Activated CD4-positive, alpha-beta T cell treated with anti-CD3 and anti-CD28 coated beads, Interleukin-2, amount 50 U/mL, for 24 hours (primary cell): ENCODE measurements at places on chromosomes 12 and 14.

DNA sequence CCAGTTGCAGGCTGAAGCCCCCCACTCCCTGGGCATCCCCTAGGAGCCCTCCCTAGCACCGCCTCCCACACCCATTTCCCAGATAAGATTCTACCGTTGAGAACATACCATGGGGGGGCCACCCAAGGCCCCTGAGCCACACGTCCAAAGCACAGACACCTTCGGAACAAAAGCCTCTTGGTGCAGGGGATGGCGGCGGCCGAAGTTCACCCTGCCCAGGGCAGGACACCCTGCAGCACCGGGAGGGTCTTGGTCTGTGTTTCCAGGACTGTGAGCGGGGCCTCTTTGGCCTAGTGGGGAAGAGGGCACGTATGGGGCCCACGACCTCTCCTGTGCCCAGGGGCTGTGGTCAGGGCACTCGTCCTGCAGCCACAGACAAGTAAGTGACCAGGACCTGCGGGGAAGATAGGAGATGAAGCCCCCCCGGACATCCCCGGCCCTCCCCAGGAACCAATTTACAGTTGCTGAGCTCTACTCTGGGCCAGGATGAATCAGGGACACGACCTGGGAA lies 154.3 kb upstream of the C14orf180 start:
- DNase-seq = no peak

GRCh38 chr12:63955831-63956666 lies 111.5 kb downstream of the SRGAP1 start:
- DNase-seq = no peak

DNA sequence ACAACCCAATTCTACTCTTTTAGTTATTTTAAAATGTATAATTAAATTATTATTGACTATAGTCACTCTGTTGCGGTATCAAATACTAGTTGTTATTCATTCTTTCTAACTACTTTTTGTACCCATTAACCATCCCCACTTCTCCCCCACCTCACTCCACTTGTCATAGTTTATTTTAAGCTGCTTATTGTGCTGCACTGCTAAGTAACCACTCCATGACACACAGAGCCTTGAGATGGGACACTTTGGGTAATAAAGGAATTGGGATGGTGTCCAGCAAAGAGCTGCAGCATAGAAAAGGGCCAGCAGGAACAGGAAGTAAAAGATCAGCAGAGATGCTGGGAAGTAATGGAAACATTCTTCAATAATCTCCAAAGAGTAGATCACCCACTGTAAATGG lies 123.0 kb downstream of the RPS29 start:
- DNase-seq = no peak

GRCh38 chr14:63996625-63997220 lies 143.9 kb downstream of the SYNE2 start:
- DNase-seq = no peak

DNA sequence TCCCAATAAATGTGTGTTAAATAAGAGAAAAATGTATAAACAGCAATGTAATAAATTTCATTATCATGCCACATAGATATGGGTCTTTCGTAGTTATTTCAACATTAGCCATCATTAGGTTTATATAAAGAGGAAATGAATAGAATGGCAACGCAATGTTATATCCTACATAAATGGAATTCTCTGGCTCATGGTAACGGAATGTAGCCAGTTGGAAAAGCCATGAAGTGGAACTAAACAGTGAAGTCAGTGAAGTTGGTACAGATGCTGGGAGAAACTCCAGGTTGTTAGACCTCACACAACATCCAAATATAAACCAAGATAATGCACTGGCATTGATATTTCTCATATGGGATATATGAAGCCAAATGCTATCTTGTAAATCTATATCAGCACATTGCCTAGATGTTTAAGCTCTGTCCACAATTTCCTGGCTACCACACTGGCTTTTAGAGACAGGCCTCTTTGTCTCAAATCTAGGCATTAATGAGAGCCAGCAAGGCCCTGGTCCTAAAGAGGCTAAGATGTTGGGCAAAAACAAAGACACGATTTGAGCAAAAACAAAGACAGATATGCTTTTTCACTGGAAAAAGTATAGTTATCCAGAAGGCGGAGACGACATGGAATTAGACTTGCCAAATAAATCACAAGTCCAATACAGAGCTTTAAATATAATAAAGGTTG lies 861.0 kb downstream of the RPS29 start:
- DNase-seq = no peak

DNA sequence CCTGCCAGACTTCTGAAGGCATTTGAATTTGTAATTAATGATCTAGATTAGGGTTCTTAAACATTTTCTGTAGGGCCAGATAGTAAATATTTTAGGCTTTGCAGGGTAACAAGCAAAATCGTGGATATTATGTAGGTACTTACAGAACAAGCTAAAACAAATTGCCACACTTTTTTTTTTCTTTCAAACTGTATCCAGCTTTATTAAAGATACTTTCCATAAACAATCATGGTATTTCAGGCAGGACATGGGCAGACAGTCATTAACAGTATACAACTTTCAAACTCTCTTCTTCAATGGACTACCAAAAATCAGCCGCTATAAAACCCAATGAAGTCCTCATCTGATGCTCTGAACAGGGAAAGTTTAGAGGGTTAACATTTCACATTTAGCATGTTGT lies 9.6 kb downstream of the TRMT5 start:
- DNase-seq = no peak

GRCh38 chr12:67067453-67068203 lies 201.5 kb upstream of the CAND1 start:
- DNase-seq = no peak

DNA sequence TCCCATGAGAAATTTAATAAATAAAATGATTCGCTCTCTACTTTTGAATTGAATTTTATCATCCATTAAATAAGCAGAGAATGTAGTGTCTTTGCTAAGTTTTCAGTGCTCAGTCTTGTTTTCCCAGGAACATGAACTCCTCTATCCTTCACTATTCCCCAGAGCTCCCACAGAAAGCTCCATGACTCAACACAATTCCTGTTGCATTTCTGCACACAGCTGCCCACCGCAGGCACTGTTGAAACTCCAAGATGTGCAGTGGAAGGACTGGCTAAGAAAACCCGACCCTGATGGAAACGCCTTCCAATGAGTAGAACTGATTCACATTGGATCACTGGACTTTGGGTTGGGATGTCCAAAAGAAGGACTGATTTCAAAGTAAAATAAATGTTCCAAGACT lies 202.4 kb upstream of the AMIGO2 start:
- DNase-seq = no peak

GRCh38 chr14:105019861-105020814 lies 745 bp downstream of the CDCA4 start:
- DNase-seq = peak; percentile 51

DNA sequence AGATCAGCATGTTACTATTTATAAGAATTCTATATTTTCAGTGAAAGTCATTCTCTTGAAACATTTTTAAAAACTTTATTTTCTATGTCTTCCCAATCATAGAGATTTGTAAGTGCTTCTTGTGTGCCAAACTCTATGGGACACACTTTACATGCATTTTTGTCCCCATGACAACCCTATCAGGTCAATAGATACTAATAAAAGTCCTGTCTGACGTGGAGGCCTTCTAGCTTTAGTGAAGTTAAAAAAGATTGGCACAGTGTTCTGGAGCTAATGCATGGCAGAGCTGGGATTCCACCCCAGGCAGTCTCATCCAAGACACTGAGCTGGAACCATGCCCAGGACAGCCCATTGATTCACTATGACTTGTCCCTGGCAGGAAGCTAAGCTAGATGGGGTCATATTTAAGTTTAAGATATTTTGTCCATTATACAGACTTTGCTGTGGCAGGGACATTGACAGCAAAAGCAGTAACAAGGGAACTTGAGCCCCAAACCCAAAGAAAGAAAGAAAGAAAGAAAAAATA lies 28.1 kb downstream of the TTC6 start:
- no peak for DNase-seq

DNA sequence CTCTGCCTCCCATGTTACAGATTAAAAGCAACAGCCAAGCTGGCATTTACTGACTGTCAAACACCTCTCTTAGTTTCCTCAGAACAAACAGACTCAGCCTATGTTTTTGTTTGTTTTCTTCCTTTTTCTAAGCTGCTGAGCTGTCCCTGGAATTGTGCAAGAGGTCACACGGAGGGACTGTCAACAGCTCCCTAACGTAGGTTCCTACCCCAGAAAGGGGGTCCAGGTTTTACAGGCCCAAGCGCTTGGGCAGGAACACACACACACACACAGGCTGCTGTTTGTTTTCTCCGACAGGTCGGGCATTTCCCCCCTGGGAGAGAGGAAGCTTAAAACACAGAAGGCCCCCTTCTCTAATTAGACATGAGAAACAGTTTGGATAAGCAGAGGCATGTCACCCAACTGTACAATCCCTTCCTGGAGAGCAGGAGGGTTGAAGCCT lies 739.6 kb upstream of the TBX3 start:
- no peak for DNase-seq

DNA sequence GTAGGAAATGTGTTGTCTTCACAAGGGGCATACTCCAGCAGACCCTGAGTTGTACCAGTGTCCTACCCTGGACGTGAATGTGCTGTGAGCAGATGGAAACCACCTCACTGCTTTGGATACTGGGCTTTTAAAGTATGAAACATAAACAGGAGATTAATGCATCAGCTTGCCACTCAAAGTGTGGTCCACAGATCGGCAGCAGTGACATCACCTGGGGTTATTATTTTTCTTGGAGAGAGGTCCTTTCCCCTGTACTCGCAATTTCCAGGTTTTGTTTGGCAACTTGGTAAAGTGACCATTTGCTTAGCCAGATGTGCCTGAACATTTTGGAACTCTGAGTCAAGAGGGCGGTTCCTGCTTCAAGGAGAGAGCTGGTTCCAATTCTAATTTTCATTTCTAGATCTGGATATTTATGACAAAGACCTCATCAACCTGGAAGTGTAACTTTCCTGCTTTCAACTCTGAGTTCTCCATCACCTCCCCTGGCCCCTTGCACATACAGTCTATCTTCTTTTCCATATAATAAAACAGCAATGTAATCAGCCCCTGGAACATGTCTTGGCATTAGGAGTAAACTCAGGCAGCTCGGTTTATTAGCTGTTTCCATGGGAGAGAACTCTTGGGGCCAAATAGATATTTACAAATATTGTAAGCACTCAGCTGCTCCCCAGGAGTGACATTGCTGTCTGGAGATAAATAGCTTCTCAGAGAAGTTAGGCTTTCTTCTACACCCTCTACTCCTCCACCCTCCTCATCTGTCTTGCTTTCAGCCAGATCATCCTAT lies 237.0 kb upstream of the TBX3 start:
- no peak for DNase-seq

DNA sequence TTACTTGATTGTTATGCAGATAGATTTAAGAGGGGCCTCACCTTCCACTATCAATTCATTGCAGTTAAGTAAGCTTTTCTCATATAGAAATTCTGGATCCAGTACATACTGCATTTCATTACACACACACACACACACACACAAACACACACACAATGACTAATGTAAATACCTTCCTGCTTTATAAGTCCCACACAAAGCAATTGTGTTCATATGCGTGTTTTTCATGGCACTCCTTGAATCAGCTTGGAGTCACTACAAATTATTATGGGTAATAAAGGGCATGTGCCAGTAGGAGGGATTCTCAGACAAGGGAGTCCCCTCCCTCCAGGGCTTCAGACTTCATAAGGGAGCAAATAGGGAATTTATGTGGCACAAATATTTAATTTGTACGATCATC lies 4.5 kb downstream of the MIPOL1 start:
- no peak for DNase-seq

DNA sequence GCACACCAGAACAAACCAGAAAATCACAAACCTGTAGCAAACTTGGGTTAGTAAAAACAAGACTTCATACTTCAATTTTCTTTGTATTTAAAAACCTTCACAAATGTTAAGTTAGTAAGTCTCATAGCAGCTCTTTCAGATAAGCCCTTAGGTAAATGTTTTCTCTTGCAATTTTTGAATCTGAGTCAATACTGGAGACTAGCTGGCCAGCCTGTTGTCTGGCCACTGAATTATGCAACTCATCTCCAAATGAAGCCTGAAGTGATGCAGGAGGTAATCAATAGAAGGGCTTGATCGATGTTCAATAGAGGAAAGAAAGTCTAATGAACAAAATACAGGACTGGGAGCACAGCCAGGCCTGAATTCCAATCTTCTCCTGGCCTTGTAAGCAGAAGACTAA lies 465.2 kb downstream of the LRIG3 start:
- DNase-seq = no peak

DNA sequence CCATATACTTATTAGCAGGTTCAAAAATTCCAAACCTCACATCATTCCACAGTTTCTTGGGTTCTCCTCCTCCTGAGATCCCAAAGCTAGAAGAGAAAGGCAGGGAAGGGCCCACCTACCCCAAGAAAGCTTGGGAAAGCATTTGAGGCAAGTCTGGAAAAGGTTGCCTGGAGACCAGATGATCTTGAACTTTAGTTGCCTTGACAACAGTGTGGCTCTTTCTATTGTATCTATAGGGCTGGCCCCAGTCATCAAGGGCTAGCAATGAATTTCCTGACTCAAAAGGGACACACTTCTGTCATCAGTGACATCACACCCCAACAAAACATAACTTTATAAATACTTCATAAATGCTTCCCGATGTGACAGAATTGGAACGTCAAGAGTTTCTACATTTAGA lies 40.0 kb downstream of the ZFYVE1 start:
- no peak for DNase-seq

DNA sequence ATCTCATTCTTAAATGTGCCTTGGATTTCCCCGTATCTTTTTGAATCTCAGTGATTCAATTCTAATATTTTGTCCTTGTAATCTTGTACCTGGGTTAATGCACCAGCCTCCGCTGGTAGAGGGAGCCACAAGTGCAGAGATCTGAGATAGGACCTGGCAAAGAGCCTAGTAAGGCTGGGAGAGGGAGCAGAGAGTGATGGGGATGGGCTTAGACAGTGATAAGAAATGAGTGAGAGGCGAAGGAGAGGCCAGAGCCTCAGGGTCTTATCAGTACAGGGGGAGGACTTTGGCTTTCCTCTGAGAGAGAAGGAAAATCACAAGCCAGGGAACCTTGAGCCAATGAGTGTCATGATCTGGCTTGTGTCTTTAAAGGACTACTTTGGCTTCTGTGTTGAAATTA lies 30.5 kb upstream of the LMNTD1 start:
- no peak for DNase-seq

DNA sequence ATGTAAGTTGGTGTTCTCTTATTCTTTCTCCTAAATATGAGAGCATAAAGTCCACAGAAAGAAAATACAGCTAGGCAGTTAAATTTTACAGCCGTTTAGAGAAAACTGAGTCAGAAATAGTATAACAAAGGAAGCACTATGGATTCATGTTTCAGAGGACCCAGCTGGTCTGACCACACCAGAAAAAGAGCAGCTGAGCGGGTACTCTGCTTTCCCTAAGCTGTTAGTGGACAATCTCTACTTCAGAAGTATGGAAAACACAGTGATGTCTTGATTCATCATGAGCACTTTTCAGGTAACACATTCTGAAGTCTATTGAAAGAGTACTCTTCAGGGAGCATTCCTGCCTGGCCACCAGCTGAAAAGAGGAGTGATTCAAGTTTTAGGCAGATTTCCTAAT lies 12.4 kb downstream of the PPM1H start:
- DNase-seq = no peak
